ENCODE measurements at places on chromosomes 6 and 20. TPM values are rescaled to one million over a fixed set of nuclear protein-coding genes. Genes with fewer than 3 reads are reported as not detected.
A peak's percentile ranks its signal among the peaks of the same experiment; 100 is the strongest.

The BANF2 gene
- total RNA-seq = not detected

GRCh38 chr6:96532399-96532798 lies 10.8 kb downstream of the UFL1 start:
- DNase-seq = no peak

DNA sequence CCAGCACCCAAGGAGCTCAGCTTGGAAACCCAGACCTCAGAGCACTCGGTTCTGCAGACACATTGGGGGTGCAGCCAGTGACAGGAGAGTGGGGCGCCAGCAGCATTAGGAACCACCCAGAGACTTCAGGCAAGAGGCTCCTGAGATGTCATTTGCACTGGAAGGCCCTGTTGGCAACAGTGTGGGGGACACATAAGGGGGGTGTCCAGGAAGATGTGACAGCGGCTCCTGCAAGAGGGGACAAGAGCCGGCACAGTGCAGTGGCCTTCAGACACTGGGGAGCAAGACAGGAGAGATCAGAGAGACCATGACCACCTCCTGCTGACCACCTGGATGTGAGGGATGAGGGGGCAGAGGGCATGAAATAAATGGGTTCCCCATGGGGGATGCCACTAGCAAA lies 207.1 kb upstream of the SNX9 start:
- DNase-seq = no peak

- DNase-seq = no peak
These were observed 171.7 kb upstream of the CCN2 start for GRCh38 chr6:132122871-132123270.

The ANGPT4 gene
- not detected for total RNA-seq

DNA sequence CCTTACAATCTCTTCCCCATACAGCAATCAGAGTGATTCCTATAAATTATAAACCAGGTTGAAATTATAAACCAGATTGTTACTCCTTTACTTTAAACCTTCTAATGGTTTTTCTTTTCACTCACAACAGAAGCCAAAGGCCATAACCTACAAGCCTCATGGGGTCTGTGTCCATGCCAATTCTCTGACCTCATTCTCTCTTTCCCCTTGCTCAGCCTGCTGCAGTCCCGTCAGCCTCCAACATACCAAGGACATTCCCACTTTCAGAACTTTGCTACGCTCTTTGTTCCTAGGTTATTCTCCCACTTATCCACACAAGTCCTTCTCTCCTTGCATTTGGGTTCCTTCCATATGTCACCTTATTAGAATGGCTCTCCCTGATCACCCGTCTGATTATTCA lies 277.9 kb upstream of the TCF21 start:
- no peak for DNase-seq

DNA sequence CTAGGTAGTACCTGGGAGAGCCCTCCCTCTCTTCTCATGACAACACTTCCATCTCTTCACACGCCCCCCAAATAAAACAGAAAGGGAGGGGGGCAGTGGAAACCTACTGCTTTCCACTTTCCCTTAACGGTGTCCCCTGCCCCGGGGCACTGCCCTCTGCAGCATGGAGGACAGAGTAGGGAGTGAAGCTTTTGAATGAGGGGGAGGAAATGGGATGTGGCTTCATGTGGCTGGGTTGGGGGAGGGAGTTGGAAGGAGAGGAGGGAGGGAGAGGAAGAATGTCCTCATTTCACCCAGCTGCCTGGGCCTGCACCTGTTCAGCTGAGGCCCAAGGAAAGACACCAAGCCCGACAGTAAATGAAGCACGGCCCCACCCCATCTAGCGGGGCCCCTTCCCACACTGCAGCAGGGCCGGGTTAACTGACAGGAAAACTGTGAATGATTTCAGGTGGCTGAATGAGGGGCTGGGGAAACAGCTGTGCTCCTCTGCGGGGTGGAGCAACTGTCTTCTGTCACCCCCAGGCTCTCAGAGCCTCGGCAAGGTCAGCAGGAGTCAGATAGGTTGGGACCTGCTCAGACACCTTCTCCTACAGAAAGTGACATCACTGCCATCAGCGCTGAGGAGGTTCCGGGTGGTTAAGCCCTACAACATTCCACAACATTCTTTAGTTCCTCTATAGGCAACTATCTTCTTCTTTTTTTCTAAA lies 40.0 kb upstream of the TAF8 start:
- DNase-seq = peak; percentile 64

DNA sequence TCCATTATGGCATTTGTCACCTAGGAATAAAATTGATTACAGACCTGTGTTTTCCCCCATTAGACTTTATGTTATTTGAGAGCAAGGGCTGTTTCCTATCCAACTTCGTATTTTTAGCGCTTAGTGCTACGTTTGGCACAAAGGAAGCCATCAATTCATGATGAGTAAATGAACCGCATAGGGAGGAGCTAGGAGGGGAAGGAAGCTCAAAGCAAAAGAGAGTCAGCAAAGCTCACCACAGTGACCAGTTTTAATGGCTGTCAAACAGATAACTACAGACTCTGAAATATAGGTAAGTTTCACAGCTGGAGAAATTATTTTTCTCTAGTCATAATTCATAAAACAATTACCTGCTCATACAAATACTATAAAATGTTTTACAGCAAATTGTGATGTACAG lies 6.9 kb upstream of the SAMD3 start:
- no peak for DNase-seq

GRCh38 chr6:28336284-28337120 lies 554 bp upstream of the ZSCAN31 start:
- DNase-seq = no peak

- DNase-seq = no peak
These were observed 6.2 kb downstream of the BPIFB3 start for GRCh38 chr20:33059741-33060390.

- DNase-seq = peak; percentile 63
These were observed 52.7 kb downstream of the DLL1 start for GRCh38 chr6:170237999-170238740.

- DNase-seq = no peak
These were observed 12.0 kb upstream of the GMDS start for GRCh38 chr6:2257363-2257762.

The TAGAP gene
- total RNA-seq = 0.75 TPM

The NOX3 gene
- total RNA-seq = not detected

DNA sequence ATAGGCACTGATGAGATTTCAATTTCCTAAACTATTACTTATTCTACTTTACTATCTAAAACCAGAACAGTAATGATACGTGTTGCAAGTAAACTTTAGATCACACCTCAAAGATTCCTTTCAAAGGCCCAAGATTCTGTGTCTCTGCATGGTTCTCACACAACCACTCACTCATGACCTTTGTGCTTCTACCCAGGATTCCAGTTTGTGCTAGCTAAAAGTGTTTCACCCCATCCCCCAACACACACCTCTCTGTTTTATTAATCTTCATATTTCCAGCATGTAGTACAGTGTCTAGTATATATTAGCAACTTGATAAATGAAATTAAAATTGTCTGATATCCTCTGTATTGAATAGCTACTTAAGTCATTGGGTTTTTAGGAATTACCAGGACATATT lies 8.8 kb upstream of the SH3BGRL2 start:
- no peak for DNase-seq
